MCF 10A (cell line): ENCODE measurements at places on chromosomes 3 and 15. TPM values are rescaled to one million over a fixed set of nuclear protein-coding genes. Genes with fewer than 3 reads are reported as not detected.
A peak's percentile ranks its signal among the peaks of the same experiment; 100 is the strongest.

GRCh38 chr3:88149509-88150362 is at the start of gene C3orf38:
Gene C3orf38, plus strand, starts transcription at chr3:88149959. Its CDS starts 94 bp downstream, at chr3:88150053.
- peak within 1 kb of the TSS; percentile 95 for H3K27ac ChIP-seq
- peaks cover 18% of the 10 kb centered on the region for H3K4me1 ChIP-seq
- peak; percentile 93 for DNase-seq
- H3K36me3 ChIP-seq: peaks cover 29% of the 10 kb centered on the region

The ARHGAP31 gene
- 4.4 and 4.7 TPM in 2 replicates for total RNA-seq

- no peak overlapping the region for H3K27ac ChIP-seq
- H3K36me3 ChIP-seq: peaks cover 31% of the 10 kb centered on the region
- peak; percentile 95 for DNase-seq
- no peaks in the 10 kb centered on the region for H3K27me3 ChIP-seq
- no peak overlapping the region for H3K4me3 ChIP-seq
- peaks cover 6% of the 10 kb centered on the region for H3K4me1 ChIP-seq
These were observed 104.8 kb downstream of the ETFA start for GRCh38 chr15:76206325-76206976.

GRCh38 chr3:108946292-108947285 is 7.1 kb downstream of the GUCA1C start:
- DNase-seq: peak; percentile 68
- no peak overlapping the region for H3K4me3 ChIP-seq
- H3K36me3 ChIP-seq: no peaks in the 10 kb centered on the region
- H3K4me1 ChIP-seq: peaks cover 22% of the 10 kb centered on the region
- H3K27me3 ChIP-seq: no peaks in the 10 kb centered on the region
- H3K27ac ChIP-seq: peak overlapping the region; percentile 65

- peak; percentile 32 for DNase-seq
- H3K4me1 ChIP-seq: peaks cover 11% of the 10 kb centered on the region
- no peak overlapping the region for H3K4me3 ChIP-seq
- peaks cover 27% of the 10 kb centered on the region for H3K27me3 ChIP-seq
- no peaks in the 10 kb centered on the region for H3K36me3 ChIP-seq
These were observed 9.2 kb upstream of the GATM start for GRCh38 chr15:45387380-45388007.

The CDHR4 gene
- 0.44 and 1.1 TPM in 2 replicates for total RNA-seq

DNA sequence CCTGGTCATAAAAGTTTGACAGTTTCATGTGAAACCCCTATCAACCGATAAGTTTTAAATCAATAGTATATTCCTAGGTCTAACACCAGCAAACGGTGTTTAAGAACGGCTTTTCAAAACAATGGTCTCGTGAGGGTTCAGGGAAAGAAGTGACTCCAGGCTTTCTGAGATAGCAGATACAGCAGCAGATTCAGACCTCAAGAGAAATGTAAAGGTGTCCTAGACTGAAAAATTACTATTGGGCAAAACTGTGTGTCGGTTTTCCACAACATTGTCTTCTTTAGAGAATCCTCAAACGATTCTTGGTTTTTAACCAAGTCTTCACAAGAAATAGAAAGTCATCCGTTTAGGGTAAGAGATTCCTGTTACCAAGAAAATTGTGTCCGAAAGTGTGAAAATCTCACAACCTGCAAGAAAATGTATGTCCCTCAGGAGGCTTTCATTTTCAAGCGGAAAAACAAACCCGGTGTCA is 1.2 kb downstream of the SETD2 start:
- H3K27ac ChIP-seq: peak overlapping the region; percentile 87
- H3K4me3 ChIP-seq: peak overlapping the region; percentile 81
- peak; percentile 20 for DNase-seq
- peaks cover 6% of the 10 kb centered on the region for H3K36me3 ChIP-seq

DNA sequence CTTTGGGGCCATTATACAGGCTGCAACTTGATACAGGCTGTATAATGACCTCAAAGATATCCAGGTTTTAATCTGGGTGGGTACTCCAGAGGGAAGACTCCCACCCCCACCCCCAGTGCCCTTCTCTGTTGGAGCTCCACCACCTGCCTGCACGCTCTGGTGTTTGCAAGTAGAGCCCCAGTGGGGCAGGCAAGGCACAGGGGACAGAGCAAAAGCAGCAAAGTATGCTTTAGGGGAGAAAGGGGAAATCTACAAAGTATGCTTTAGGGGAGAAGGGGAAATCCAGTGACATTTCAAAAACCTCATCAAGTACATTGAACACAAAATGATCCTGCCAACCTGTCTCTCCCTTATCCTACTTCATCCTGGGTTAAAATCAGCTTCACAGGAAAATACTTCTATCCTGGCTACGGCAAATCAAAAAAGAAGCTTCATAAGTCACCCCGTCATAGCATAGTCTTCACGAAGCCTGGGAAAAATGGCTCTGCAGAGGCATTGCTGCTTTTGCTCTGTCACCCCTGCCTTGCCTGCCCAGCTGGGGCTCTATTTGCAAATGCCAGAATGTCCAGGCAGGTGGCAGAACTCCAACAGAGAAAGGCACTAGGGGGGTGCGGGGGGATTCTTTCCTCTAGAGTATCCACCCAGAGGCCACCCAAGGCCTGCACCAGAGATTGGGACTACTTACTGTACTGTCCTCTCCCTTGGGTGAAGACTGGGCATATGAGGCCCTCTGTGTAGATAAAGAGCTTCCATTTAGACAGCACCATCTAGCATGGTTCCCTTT is 60.9 kb upstream of the ATP11B start:
- H3K27me3 ChIP-seq: no peaks in the 10 kb centered on the region
- no peak overlapping the region for H3K27ac ChIP-seq
- no peak for DNase-seq
- peaks cover 6% of the 10 kb centered on the region for H3K36me3 ChIP-seq
- no peaks in the 10 kb centered on the region for H3K4me1 ChIP-seq

DNA sequence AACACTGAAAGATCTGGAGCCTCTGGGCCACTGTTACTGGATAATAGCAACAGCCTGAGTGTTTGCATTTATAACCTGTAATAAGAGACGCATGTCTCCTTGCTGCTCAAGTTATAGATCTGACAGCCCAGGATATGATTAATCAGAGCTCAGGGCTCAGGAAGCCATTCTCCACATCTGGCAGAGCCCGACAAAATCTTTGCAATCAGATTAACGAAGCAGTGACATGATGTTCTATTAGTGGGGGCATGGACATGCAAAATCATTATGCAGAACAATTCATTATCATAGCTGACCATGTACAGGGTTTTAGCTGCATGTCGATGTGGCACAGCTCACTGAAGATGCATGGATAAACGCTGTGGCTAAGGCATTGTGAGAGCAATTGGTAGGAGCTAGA is 730.3 kb downstream of the ZNF385D start:
- H3K27me3 ChIP-seq: no peaks in the 10 kb centered on the region
- H3K4me3 ChIP-seq: no peak overlapping the region
- no peak overlapping the region for H3K27ac ChIP-seq
- no peaks in the 10 kb centered on the region for H3K36me3 ChIP-seq
- H3K4me1 ChIP-seq: peaks cover 10% of the 10 kb centered on the region

GRCh38 chr3:156760333-156760732 is 65.8 kb upstream of the LEKR1 start:
- H3K4me3 ChIP-seq: no peak overlapping the region
- H3K27ac ChIP-seq: no peak overlapping the region

- DNase-seq: no peak
- no peaks in the 10 kb centered on the region for H3K36me3 ChIP-seq
- H3K4me1 ChIP-seq: peaks cover 5% of the 10 kb centered on the region
- no peak overlapping the region for H3K27ac ChIP-seq
These were observed 114.5 kb upstream of the STRIT1 start for GRCh38 chr3:155407971-155408370.

- H3K4me3 ChIP-seq: no peak overlapping the region
- H3K4me1 ChIP-seq: no peaks in the 10 kb centered on the region
- no peak for DNase-seq
- H3K36me3 ChIP-seq: no peaks in the 10 kb centered on the region
- no peak overlapping the region for H3K27ac ChIP-seq
These were observed 10.0 kb downstream of the CRYGS start for GRCh38 chr3:186534113-186534669.

The GOLGA8T gene
- 0.59 and 0.61 TPM in 2 replicates for total RNA-seq

GRCh38 chr3:172511783-172512762 is 11.2 kb downstream of the TNFSF10 start:
- H3K4me1 ChIP-seq: peaks cover 10% of the 10 kb centered on the region
- no peak overlapping the region for H3K27ac ChIP-seq
- no peak overlapping the region for H3K4me3 ChIP-seq
- H3K27me3 ChIP-seq: no peaks in the 10 kb centered on the region

DNA sequence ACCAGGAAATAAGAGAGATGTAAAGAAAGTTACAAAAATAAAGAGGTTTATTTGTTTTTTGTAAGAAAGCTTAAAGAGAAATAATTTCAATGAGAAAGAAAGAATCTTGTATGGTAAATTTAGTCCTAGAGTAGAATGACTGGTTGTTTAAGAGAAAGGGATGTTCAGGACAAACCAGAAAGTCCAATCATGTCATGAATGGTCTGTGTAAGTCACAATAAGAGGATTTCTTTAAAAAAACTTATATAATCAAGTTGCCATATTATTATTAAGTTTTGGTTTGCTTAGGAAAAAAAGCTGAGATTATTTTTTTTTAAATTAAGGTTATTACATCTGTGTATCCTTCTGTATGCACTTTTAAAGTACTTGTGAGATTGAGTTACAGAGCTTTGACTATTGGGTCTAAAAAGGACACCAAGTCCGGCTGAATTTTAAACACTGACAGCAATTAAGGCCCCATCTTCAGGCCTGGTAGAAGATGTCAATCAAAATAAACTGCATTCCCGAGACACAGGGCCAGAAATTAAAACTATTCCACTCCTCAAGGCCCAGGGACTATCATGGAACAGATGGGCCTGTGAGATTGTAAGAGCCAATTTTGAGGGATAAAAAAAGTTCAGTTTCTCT is 12.2 kb downstream of the ERICH6 start:
- H3K27me3 ChIP-seq: no peaks in the 10 kb centered on the region
- no peak overlapping the region for H3K27ac ChIP-seq
- no peaks in the 10 kb centered on the region for H3K36me3 ChIP-seq

The MKRN2OS gene
- total RNA-seq: 0.37 and 0.47 TPM in 2 replicates

The TTC21A gene
- total RNA-seq: 2.1 and 5.4 TPM in 2 replicates

DNA sequence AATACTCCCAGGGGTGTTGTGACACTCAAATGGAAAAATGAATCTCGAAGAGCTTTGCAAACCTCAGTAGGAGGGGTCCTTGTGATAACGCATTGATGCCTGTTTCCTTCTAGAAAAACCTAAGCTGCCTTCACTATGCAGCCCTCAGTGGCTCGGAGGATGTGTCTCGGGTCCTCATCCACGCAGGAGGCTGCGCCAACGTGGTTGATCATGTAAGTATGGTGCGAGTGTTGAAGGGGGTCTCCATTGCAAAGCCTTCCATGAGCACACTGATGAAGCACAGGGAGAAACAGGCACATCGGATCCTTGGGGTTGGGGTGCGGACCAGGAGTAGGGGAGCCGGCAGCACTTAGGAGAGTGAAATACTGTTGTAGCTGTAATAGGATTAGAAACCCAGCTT is 22.3 kb downstream of the ANKDD1A start:
- DNase-seq: no peak
- no peak overlapping the region for H3K27ac ChIP-seq
- H3K4me1 ChIP-seq: peaks cover 6% of the 10 kb centered on the region
- no peaks in the 10 kb centered on the region for H3K36me3 ChIP-seq
- no peaks in the 10 kb centered on the region for H3K27me3 ChIP-seq

DNA sequence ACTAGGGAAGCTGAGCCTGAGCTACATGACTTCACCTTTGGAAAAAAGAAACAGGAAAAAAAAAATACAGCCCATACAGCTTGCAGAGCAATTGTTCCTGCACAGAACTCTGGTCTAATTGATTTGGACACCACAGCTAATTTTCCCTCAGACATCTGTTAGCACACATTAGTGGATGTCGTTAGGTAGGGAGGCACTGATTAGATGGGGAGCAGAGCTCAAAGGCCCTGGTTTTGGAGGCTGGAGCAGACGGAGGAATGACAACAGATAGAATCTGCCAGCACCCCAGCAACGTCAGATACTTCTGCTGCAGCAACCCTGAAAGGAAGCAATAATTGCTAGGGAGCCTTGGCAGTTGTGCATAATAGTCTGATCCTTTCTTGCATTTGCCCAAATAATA is 398.9 kb downstream of the LSAMP start:
- no peaks in the 10 kb centered on the region for H3K4me1 ChIP-seq
- no peaks in the 10 kb centered on the region for H3K36me3 ChIP-seq
- H3K27me3 ChIP-seq: no peaks in the 10 kb centered on the region
- DNase-seq: no peak
- H3K4me3 ChIP-seq: no peak overlapping the region
- no peak overlapping the region for H3K27ac ChIP-seq

The LMAN1L gene
- 0.23 TPM in 1 of 2 replicates, not detected in the other for total RNA-seq

DNA sequence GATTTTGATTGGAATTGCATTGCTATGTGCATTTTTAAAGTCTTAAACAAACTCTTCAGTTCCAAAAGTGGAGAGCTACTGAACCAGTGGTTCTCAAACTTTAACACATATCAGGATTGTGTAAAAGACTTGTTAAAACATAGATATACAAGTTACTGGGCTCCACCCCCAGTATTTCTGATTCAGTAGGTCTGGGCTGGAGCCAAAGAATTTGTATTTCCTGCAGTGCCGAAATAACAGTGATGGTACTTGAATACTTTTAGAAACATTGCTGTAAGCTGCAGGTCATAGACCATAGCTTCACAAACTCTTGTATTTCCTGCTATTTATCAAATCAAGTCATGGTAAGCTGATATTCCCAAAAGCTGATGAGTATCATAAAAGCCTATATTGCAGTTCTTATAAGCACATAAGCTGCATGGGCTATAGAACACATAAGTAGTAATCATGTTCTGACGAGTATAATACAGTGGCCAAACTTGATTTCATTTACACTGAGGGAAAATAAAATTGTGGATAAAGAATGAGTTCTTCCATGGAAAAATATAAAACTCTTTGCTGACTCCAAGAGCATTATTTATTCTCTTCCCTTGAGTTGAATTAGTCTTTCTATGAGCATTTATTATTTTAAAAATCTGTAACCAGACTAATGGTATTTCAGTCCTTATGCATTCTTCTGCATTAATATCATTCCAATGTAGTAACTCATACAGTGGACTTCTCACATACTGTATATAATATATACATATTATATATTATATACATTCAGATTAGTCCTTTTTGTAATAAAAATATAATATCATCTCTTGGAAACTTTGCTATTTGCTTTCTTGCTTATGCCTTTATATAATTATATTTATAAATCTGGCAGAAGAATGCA is 550.5 kb upstream of the AGTR1 start:
- no peaks in the 10 kb centered on the region for H3K36me3 ChIP-seq
- peaks cover 13% of the 10 kb centered on the region for H3K4me1 ChIP-seq
- peak; percentile 49 for DNase-seq
- H3K27me3 ChIP-seq: peaks cover 63% of the 10 kb centered on the region

- no peaks in the 10 kb centered on the region for H3K36me3 ChIP-seq
- H3K27ac ChIP-seq: no peak overlapping the region
- H3K4me1 ChIP-seq: peaks cover 26% of the 10 kb centered on the region
- no peak for DNase-seq
- H3K27me3 ChIP-seq: no peaks in the 10 kb centered on the region
These were observed 226.5 kb upstream of the NANOGP8 start for GRCh38 chr15:35311615-35312014.

- peaks cover 16% of the 10 kb centered on the region for H3K4me1 ChIP-seq
- no peaks in the 10 kb centered on the region for H3K27me3 ChIP-seq
- peak; percentile 71 for DNase-seq
- H3K4me3 ChIP-seq: peak overlapping the region; percentile 31
- peak overlapping the region; percentile 59 for H3K27ac ChIP-seq
- no peaks in the 10 kb centered on the region for H3K36me3 ChIP-seq
These were observed 183.6 kb upstream of the ATP11B start for GRCh38 chr3:182609575-182610156.

The TM4SF18 gene
- not detected in 2 replicates for total RNA-seq

- no peak for DNase-seq
- H3K27me3 ChIP-seq: no peaks in the 10 kb centered on the region
- no peak overlapping the region for H3K27ac ChIP-seq
These were observed 67.0 kb downstream of the SETD2 start for GRCh38 chr3:47096959-47097358.
